ENCODE measurements at places on chromosomes 2 and 18.

DNA sequence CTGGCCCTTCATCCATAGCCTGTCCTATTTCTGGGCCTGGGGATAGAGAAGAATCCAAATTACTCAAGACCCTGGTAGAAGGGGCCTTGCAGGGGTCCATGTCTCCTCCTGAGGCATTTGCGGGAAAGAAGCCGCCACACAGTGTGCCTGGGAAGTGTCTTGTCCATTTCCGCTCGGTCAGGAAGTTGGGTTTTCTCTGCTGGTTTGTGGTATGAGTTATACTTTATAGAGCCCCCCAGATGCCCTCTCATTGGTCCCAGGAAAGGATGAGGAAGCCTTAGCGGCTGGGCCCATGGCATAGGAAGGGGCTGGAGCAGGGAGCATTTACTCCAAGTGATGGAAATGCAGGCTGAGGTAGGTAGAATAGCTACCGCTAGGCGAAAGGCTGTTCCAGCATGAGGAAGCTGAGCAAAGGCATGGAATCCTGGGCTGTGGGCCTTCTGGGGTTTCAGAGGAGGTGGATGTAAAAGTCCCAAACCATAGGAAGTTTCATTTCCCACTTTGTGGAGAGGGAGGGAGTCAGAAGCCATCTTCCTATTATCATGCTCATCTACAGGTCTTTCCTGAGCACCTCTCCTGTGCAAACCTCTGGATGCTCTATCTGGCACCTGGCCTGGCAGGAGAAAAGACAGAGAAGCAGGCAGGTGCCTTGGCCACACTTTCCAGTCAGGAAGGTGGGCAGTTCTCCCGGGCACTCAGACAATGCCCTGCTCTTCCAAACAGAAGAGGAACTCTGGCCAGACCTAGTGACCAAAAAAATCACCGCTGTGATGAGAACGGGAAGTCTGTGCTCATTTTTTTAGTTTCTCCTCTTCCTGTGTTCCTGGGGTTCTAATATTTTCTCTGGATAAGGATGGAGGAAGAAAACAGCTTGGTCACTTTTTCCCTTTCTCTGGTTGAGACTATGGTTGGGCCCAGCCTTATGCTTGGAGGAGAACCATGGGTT lies 2.6 kb upstream of the CD207 start:
- no peak for DNase-seq

- DNase-seq, result no peak
Measured at GRCh38 chr2:54457323-54458023, 1.3 kb downstream of the SPTBN1 start.

GRCh38 chr2:197304556-197305011 lies 6.0 kb downstream of the ANKRD44 start:
- DNase-seq, result no peak

DNA sequence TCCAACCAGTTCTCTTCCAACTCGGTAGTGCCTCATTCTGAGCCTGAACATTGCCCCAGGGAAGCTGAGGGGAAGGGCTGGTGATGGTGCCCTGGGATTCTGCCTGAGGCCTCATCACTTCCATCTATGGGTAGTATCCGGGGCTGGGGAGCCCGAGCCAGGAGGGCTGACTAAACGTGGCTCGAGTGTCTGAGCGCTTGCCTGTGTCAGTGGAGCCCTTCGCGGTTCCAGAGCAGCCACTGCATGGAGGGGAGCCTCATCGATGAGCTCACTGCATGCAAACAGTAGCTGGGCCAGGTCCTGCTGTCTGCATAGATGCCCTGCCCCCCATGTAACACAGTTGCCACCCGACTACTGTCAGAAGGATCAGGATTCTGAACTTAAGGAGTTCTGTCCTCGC lies 129.3 kb downstream of the GLI2 start:
- no peak for DNase-seq

DNA sequence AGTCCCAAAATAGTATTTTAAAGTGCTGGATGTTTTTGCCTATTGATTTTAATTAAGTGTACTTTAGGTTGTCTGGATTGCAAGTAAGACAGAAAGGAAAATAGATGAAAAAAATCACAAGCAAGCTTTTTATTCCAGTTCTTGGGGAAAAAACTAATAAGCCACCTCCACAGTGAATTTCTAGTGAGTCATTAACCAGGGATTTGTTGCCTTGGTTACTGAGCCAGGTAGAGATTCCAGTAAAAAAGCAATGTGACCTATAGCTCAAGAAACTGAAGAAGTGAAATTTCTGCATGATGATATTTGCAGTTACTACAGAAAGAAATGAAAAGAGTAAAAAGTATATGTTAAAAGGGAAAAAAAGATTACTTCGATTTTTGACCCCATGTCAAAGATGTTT lies 160.6 kb downstream of the METTL4 start:
- no peak for DNase-seq

Measured in central memory CD8-positive, alpha-beta T cell (primary cell).